ENCODE measurements at places on chromosomes 7 and 10. TPM values are rescaled to one million over a fixed set of nuclear protein-coding genes. Genes with fewer than 3 reads are reported as not detected.

Gene DLX5
- 2.3 TPM for total RNA-seq

DNA sequence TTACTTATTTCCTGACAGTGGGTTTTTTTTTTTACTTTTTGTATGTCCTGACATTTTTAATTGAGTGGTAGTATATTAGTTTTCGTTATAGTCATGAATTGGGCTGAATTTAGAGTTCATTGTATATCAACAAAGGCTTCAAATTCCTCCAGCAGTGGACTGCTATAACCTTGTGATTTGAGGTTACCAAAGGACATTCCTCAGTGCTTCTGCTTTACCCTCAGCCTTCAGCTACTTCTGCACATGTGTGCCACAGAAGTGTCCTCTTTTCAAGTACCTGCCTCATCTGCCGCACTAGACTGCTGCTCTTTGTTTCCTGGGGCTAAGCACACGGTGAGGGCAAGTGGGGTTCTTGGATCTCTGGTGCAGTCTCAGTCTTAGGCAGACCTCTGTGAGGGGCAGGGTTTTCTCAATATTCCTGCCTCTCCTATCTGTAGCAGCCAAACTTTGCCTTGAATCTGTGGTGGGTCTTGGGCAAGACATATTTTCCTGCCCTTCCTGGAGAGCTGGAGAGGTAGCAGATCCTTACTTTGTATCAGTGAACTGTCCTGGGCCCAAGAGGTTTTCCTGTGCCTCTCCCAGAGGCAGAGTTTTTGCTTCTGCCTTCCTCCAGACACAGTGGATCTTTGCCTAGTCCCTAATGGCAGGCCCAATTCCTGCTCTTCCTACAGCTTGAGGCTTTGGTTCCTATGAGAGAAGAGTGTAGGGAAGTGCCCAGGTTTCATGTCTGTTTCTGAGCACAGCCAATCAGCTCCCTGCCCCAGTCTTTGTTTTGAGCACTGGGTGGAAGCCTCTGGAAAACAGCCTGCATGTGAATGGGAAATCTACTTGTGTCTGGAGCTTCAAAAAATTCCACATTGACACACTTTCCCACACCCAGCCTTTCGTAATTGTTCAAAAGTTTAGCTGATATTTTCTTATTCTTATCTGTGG, 39.0 kb upstream of the STRIP2 start:
- DNase-seq, result no peak
- no peak overlapping the region for H3K4me3 ChIP-seq
- no peak overlapping the region for H3K27ac ChIP-seq
- no peaks in the 10 kb centered on the region for H3K4me1 ChIP-seq
- H3K27me3 ChIP-seq, result no peaks in the 10 kb centered on the region

Gene GRK5
- 19.4 TPM for total RNA-seq

Gene PON1
- not detected for total RNA-seq

DNA sequence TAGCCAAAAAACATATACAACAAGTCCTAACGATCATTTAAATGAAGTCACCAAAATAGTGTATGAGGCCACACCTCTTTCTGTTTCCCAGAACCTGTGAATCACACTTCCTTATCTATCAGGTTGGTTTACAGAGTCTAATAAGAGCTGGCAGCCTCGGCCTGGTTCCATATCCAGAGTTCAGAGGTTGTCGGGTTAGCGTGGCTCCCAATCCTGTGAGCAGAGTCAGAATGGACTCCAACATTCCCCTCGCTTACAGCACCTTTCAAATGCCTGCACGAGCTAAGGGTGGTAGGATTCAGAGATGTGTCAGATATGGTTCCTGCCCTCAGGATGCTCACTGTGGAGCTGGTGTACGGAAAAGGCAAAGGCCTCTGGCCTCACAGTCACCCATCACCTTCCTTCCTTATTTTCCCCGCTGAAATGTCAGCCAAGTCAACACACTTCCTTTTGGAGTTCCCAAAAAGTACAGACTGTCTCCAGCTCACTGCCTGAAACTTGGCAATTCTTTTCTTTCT, 6.0 kb downstream of the IL15RA start:
- H3K4me1 ChIP-seq, result no peaks in the 10 kb centered on the region
- no peak overlapping the region for H3K27ac ChIP-seq
- H3K36me3 ChIP-seq, result no peaks in the 10 kb centered on the region
- no peak overlapping the region for H3K4me3 ChIP-seq

DNA sequence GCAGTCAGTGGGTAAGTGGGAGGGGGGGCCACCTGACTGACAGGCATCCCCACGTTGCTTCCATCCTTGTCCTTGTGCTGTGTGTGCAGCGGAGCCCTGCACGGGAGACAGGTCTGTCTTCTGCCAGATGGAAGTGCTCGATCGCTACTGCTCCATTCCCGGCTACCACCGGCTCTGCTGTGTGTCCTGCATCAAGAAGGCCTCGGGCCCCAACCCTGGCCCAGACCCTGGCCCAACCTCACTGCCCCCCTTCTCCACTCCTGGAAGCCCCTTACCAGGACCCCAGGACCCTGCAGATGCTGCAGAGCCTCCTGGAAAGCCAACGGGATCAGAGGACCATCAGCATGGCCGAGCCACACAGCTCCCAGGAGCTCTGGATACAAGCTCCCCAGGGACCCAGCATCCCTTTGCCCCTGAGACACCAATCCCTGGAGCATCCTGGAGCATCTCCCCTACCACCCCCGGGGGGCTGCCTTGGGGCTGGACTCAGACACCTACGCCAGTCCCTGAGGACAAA, 24.8 kb downstream of the TBATA start:
- H3K27ac ChIP-seq, result no peak overlapping the region
- H3K36me3 ChIP-seq, result no peaks in the 10 kb centered on the region
- no peaks in the 10 kb centered on the region for H3K27me3 ChIP-seq
- H3K4me3 ChIP-seq, result no peak overlapping the region

Gene C10orf105
- not detected for total RNA-seq

DNA sequence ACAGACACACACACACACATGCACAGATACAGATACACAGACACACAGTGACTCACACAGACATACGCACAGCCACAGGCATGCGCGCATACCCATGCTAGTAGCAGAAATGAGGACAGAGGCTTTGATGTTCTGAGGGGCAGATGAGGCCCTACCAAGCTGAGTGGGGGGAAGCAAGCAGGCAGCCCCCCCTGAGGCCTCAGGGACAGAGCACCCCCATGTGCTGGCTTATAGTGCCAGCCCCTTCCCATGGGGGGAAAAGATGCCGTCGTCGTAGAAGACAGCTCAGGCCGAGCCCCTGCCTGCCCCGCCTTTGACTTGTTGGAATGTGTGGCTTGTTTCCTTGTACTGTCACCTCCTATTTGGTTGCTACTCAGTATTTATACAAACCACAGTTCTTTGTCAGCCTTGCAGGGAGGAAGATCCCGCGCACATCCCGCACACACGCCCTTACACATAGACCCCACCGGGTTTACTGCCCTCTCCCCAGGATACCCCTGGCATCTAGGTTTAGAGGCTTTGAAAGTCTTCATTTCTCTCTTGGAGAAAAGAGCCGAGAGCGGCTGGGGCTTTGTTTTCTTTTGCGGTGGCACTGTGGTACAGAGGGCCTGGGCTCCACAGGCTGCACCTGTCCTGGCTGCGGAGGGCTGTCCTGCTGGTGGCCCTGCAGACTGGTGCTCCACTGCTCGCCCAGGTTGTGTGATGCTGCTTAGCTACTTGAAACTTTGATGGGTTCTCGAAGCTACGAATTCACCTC, 112.5 kb downstream of the DOCK1 start:
- H3K27ac ChIP-seq, result no peak overlapping the region
- H3K36me3 ChIP-seq, result peaks cover 45% of the 10 kb centered on the region
- H3K4me3 ChIP-seq, result no peak overlapping the region
- no peaks in the 10 kb centered on the region for H3K4me1 ChIP-seq
- no peaks in the 10 kb centered on the region for H3K27me3 ChIP-seq

Gene ADAM12
- 3.3 TPM for total RNA-seq

DNA sequence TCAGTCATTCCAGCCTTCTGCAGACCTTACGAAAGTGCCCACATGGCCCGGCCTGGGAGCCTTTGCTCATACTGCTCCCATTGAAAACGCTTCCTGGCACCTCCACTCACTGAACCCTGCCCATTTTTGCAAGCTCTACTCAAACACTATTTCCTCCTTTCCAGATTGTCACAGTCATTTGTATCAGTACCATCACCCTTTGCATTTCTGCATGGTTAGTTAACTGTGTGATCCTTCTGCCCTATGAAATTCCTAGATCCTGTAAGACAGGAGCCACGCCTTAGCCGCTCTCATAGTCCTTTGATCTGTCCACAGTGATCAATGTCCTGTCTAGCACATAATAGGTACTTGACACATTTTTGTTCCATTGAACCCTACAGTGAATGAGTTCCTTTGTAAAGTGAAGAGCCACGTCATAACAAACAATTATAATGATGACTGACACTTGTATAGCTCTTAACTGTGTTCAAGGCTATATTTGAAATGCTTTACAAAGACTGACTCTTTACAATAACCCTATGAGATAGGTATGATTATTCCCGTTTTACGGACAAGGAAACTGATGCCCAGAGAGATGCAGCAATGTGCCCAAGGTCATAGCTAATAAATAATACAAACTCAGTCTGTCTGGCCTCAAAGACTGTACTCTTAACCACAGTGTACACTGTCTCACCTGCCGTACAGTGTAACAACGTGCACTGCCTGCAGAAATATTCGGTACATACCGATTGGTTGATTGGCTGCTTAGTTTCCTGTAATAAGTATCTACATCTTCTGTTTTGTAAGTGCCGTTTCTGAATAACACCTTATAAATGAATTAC, 16.6 kb upstream of the ITIH2 start:
- H3K27ac ChIP-seq, result no peak overlapping the region
- DNase-seq, result no peak
- H3K27me3 ChIP-seq, result no peaks in the 10 kb centered on the region
- H3K4me1 ChIP-seq, result 0 out of 2 replicates have a peak, but pooled peaks cover 6% of the 10 kb centered on the region
- no peaks in the 10 kb centered on the region for H3K36me3 ChIP-seq
- H3K4me3 ChIP-seq, result no peak overlapping the region

GRCh38 chr10:14409247-14409646, 78.5 kb upstream of the FRMD4A start:
- no peak overlapping the region for H3K27ac ChIP-seq
- no peaks in the 10 kb centered on the region for H3K36me3 ChIP-seq
- H3K4me3 ChIP-seq, result no peak overlapping the region
- no peak for DNase-seq

DNA sequence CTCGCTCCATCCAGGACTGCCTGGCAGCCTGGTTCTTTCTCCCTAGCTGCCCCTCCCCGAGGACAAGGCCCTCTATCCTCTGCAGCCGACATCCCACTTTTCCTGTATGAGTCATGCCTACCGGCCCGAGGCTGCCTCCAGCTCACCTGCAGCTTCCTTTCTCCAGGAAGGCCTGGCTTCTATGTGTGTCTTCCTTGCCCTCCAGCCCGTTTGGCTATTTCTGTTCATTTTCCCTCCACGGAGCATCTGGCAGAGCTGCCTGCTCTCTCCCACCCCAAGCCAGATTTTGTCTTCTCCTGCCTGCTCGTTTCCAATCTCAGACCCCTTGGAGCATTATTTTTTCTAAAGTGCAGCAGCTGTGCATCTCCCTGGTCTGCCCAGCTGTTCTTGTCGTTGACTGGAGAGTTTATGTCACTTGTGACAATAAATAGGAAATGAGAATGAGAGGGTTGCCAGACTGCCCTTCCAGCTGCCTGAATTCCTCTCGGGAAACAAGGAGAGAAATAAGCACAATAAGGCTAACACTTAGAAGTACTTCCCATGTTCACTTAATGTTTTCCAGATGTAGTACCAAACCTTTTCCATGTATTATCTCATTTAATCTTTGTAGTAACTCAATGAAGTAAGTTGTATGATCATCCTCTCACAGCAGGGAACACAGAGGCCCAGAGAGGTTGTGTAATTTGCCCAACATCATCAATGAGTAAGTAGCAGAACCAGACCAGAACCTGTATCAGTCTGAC, 19.7 kb downstream of the UBTD1 start:
- H3K36me3 ChIP-seq, result no peaks in the 10 kb centered on the region
- H3K4me3 ChIP-seq, result no peak overlapping the region

DNA sequence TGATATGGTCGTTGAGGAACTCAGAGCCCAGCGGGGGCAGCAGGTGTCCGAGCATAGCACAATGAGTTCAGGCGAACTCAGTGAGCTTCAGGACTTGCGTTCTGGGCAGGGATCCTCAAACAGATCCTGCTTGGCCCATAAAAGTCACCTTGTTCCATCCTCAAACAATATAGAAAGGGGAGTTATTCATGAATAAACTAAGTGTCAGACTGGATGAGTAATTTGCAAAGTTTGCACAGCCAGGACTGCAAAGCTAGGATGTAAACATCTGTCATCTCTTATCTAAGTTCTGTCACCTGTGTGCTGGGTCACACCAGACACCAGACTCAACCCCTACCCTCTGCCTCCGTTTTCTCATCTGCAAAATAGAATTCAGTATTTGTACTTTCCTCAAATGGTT, 58.0 kb upstream of the PFKP start:
- H3K27ac ChIP-seq, result no peak overlapping the region
- no peaks in the 10 kb centered on the region for H3K36me3 ChIP-seq
- DNase-seq, result no peak
- no peak overlapping the region for H3K4me3 ChIP-seq
- H3K4me1 ChIP-seq, result peaks cover 18% of the 10 kb centered on the region
- H3K27me3 ChIP-seq, result no peaks in the 10 kb centered on the region

GRCh38 chr10:113036619-113037018, 86.6 kb downstream of the TCF7L2 start:
- no peak overlapping the region for H3K4me3 ChIP-seq
- H3K27ac ChIP-seq, result no peak overlapping the region
- peaks cover 4% of the 10 kb centered on the region for H3K4me1 ChIP-seq
- no peak for DNase-seq
- H3K27me3 ChIP-seq, result no peaks in the 10 kb centered on the region

GRCh38 chr7:28858206-28858605, 99.9 kb downstream of the TRIL start:
- peaks cover 12% of the 10 kb centered on the region for H3K27me3 ChIP-seq
- peaks cover 7% of the 10 kb centered on the region for H3K4me1 ChIP-seq
- no peaks in the 10 kb centered on the region for H3K36me3 ChIP-seq

- H3K27me3 ChIP-seq, result peaks cover 8% of the 10 kb centered on the region
- no peaks in the 10 kb centered on the region for H3K36me3 ChIP-seq
- H3K4me3 ChIP-seq, result no peak overlapping the region
- no peak for DNase-seq
Measured at GRCh38 chr10:125177641-125178640, 17.6 kb upstream of the CTBP2 start.

GRCh38 chr10:9733766-9734165, 1283.9 kb upstream of the CELF2 start:
- H3K4me3 ChIP-seq, result no peak overlapping the region
- no peak for DNase-seq
- H3K4me1 ChIP-seq, result no peaks in the 10 kb centered on the region
- H3K27ac ChIP-seq, result no peak overlapping the region
- no peaks in the 10 kb centered on the region for H3K36me3 ChIP-seq

Gene AS3MT
- 0.45 TPM for total RNA-seq

Gene GPR158
- total RNA-seq, result not detected

DNA sequence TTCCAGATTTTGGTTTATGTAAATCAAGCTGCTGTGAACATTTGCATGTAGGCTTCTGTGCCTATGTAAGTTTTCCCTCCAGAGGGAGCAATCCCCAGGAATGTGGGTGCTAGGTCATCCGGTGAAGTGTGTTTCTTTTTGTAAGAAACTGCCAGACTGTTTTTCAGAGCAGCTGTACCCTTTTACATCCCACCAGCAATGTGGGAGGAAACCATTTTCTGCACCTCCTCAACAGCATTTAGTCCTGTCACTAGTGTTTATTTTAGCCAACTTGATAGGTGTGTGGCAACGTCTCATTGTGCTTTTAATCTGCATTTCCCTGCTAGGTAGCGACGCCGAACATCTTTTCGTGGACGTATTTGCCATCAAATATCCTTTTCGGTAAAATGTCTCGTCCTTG, 395.7 kb upstream of the FOXK1 start:
- H3K36me3 ChIP-seq, result no peaks in the 10 kb centered on the region
- H3K4me3 ChIP-seq, result no peak overlapping the region
- no peak overlapping the region for H3K27ac ChIP-seq
- H3K4me1 ChIP-seq, result no peaks in the 10 kb centered on the region
- H3K27me3 ChIP-seq, result no peaks in the 10 kb centered on the region
- no peak for DNase-seq

Gene RPA3
- 48.5 TPM for total RNA-seq

All from SJSA1 (cell line).